Keratinocyte (primary cell): ENCODE measurements at places on chromosomes 3 and 15.

DNA sequence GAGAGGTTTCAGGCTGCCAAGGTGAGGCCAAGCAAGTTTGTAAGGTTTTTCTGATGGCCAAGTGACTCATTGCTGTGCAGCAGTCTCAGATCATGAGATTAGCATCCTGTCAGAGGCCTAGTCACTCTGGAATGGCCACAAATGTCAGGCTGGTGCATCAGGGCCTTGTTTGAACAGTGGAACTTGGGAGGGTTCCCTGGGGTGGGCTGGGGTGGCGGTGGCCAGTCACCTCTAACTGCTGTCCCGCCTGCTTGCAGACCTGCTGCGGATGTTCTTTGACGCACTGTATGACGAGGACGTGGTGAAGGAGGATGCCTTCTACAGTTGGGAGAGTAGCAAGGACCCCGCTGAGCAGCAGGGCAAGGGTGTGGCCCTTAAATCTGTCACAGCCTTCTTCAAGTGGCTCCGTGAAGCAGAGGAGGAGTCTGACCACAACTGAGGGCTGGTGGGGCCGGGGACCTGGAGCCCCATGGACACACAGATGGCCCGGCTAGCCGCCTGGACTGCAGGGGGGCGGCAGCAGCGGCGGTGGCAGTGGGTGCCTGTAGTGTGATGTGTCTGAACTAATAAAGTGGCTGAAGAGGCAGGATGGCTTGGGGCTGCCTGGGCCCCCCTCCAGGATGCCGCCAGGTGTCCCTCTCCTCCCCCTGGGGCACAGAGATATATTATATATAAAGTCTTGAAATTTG lies 2.8 kb upstream of the FAM131A start:
- H3K27ac ChIP-seq, result peak overlapping the region; percentile 85
- no peaks in the 10 kb centered on the region for H3K27me3 ChIP-seq
- peaks cover 36% of the 10 kb centered on the region for H3K36me3 ChIP-seq
- H3K4me1 ChIP-seq, result peaks cover 83% of the 10 kb centered on the region
- DNase-seq, result no peak

DNA sequence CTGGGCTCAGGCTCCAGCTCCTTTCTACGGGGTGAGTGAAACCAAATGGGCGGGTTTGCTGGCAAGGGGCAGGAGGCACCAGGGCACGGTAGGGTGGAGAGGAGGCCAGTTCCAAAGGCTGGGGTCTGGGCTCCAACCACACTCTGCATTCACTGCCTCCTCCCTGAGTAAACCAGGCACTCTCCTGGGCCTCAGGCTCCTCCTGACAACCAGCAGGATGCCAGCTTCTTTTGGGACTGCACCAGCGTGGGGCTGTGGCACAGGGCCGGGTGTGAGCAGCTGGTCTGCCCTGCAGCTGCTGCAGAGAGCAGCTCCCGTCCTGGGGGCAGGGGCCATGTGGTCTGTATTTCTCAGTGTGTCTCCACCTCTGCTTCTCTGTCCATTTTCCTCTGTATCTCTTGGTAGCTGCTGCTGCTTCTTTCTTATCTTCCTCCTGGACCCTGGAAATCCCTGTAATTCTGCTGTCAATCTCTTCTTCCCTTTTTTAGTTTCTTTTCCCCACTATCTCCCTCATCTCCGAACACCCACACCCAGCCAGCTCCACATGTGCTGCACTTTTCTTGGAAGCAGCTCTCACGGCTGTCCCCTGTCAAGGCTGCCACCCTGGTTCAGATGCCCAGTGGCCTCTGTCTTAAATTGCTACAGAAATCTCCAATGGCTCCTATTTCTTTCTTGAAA lies 54.9 kb upstream of the TBC1D21 start:
- H3K27me3 ChIP-seq, result peaks cover 37% of the 10 kb centered on the region
- H3K4me1 ChIP-seq, result no peaks in the 10 kb centered on the region
- H3K4me3 ChIP-seq, result no peak overlapping the region
- H3K36me3 ChIP-seq, result no peaks in the 10 kb centered on the region

GRCh38 chr3:194069421-194070219 lies 66.3 kb upstream of the HES1 start:
- peaks cover 25% of the 10 kb centered on the region for H3K4me1 ChIP-seq
- H3K4me3 ChIP-seq, result no peak overlapping the region
- peak overlapping the region; percentile 82 for H3K27ac ChIP-seq
- H3K36me3 ChIP-seq, result no peaks in the 10 kb centered on the region
- no peaks in the 10 kb centered on the region for H3K27me3 ChIP-seq

- peaks cover 8% of the 10 kb centered on the region for H3K4me1 ChIP-seq
- no peak for DNase-seq
- H3K27me3 ChIP-seq, result no peaks in the 10 kb centered on the region
- H3K36me3 ChIP-seq, result no peaks in the 10 kb centered on the region
- no peak overlapping the region for H3K27ac ChIP-seq
- no peak overlapping the region for H3K4me3 ChIP-seq
These were observed 6.4 kb downstream of the ATP8B4 start for GRCh38 chr15:50112488-50113186.

GRCh38 chr15:63880744-63881143 lies 47.0 kb upstream of the HERC1 start:
- no peaks in the 10 kb centered on the region for H3K4me1 ChIP-seq
- H3K36me3 ChIP-seq, result no peaks in the 10 kb centered on the region
- DNase-seq, result no peak
- no peak overlapping the region for H3K4me3 ChIP-seq
- H3K27me3 ChIP-seq, result no peaks in the 10 kb centered on the region
